ENCODE measurements at places on chromosomes 1 and 21.

GRCh38 chr1:47927165-47927564 is 70.0 kb downstream of the TRABD2B start:
- DNase-seq = no peak

- no peak for DNase-seq
These were observed 4.2 kb upstream of the RGS13 start for GRCh38 chr1:192631749-192632148.

GRCh38 chr1:183205196-183205781 is 19.2 kb downstream of the LAMC2 start:
- no peak for DNase-seq

DNA sequence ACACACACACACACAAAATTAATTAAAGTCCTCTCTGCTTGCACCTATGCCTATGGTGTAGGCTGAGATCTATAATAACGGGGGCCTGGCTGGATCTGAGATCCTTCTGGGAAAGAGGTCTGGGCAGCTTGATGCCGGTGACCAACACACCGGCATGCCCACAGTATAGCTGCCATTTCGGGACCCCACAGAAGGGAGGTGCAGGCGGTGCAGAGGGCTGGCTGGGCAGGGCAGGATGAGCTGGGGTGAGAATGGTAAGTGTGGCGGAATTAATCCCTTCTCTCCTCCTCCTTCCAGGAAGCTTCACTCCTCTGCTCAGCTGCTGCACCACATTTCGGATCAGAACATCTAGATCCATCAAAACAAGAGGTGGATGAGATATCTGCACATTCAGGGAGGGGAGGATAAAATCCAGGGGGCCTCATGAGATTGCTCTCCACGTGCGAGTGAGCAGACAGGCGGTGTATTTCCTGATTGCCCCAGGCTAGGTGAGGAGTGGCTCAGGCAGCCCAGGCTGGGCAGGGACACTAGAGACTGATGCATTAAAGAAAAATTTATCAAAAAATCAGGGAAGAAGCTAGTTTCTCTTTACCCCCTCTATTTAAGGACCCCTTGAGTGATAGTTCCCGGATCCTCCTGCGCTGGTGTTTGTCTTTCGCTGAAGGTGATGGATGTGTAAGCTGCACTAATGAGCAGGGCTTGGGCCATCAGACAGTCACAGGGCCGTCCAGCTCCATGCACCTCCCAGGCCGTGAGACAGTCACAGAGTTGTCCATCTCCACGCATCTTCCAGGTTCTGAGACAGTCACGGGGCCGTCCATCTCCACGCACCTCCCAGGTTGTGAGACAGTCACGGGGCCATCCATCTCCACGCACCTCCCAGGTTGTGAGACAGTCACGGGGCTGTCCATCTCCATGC is 449.9 kb downstream of the PTPRU start:
- DNase-seq = no peak

GRCh38 chr1:3918966-3919611 is 19.0 kb upstream of the C1orf174 start:
- no peak for DNase-seq

DNA sequence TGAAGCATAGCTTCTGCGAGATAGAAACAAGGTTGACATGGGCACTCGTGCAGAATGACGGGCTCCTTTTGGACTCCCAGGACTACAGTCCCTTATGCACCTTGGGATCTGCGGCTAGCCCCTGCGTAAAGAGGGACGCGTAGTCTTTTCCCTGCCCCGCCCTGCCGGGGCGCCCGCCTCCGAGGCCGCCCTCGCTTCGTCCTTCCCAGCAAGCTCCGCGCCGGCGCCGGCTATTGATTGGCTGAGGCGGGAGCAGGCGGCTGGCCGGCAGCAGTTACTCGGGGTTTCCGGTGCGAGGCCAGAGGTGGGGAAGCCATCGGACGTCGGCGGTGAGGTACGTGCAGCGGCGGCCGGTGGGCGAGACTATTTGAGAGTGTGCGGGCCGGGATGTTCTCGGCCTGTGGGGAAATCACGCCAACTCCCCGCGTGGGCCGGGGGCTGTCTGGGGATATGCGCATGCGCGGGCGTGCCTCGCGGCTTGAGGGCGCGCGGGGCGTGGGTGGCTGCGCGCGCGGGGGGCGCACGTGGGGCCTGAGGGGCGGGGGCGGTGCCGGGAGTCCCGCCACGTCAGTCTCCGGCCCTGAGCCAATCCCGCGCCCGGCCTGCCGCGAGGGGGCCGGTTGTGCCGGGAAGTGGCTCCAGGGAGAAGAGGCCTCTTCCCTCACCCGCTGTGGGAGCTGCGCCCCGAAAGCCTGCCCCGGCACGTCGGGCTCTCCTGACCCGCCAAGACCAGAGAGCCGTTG is at the start of gene TXLNA:
Gene TXLNA, plus strand, starts transcription at position 233 of the 743 bp plus-strand sequence. CDS start 671 bp downstream, outside the sequence.
- peak; percentile 71 for DNase-seq

DNA sequence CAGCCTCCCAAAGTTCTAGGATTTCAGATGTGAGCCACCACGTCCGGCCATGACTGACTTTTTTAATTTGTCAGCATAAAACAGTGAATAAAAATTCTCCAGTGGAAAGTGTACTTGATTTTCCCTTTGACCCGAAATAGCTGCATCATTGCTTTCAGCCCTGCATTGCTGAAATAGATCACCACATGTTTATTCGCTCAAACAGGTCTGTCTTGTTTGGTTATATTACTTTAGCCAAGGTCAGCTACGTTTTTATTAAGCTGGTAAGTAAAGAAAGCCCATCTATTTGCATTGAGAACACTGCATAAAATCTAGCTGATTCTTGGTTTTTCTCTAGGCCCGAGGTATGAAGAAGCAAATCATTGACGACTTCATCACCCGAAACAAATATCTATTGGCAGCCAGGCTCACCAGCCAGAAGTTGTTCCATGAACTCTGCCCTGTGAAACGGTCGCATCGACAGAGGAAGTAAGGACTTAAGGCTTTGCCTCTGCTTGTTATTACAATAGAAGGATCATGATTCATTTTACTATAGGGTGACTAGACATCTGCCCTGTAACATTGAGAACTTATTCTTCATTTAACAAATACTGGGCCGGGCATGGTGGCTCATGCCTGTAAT is 25.6 kb downstream of the AGMAT start:
- DNase-seq = no peak

DNA sequence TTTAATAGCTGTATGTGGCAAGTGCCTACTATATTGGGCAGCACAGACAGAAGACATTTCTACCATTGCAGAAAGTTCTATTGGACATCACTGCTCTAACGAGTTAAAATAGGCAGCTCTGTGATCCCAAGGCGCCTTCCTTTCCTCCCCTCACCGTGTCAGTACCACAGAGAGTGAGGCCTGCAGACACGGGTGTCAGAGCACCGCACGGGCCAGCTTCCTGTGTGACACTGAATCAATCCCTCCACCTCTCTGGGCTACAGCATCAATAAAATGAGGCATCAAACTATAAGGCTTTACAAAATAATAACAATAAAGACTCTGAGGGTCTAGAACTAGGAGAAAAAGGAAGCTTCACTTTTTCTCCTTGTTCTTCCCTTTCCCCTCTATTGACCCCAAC is 246.7 kb downstream of the FOXD2 start:
- no peak for DNase-seq

DNA sequence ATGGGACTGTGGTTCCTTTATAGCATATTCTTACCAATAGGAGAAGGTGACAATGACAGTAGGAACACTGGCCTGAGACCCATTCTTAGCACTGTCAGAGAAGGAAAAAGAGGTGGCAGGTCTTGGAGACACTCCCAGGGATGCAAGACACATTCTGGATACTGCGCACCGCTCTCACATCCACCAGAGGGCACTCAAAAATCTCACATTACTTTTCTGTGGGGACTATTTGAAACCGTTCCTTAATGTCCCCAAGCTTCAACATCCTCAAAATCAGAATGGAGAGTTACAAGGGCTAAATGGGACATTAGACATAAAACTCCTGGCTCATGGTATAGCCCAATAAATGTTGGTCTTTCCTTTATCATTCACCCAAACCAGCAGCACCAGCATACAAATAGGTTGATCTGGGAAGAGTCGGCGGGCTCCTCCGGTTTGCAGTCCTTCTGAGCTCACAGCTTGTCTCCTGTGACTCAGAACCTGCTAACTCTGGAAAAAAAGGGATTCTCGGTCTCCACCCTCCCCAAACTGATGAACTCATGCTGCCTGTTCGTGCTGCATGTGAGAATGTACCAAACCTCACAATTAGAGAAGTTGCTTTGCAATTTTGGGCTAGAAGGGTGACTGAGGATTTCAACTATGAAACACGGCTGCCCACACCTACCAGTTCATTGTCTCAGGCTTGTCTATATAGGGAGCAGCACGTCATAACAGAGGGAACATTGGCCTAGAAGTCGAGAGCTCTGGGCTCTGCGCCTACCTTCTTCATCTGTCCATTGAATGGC is 40.2 kb downstream of the IL12RB2 start:
- no peak for DNase-seq

DNA sequence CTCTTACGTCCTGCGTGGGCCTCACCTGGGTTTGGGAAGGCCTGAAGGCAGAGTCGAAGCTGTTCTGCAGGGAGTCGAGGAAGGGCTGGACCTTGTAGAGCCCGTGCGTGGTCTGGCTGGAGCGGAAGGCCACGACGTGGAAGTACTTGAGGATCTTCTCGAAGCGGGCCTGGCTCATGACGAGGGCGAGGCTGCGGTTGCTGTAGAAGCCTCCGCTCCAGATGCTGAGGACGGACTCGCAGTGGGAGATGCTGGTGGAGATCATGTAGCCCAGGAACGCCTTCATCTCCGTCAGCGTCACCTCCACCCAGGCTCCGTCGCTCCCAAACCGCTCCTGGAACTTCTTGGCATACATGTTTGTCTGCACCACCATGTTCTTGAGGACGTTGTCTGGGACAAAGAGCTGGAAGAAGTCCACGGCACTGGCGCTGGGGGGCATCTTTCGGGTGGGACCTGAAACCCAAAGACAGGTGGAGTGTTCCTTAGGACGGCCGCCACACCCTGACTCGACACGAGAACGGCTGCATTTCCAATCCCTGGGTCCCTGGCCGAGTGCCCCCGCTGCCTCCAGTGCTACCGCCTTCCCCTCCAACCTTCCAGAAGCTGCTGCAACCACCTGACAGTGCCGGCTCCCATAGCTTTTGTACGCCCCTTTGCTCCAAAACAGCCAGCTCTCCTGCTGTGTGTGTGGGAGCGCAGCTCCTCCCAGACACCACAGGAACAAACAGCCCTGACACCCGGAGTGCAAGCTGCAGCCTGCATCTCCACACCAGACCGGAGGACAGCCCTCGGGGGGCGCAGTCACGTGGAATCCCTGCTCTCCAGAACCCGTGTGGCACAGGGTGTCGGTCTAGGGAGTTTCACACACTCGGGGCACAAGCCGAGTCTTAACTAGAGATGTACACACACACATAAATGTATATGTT is 69.0 kb downstream of the PGBD5 start:
- DNase-seq = no peak

GRCh38 chr1:8870616-8871538 is 7.6 kb downstream of the ENO1 start:
- no peak for DNase-seq

DNA sequence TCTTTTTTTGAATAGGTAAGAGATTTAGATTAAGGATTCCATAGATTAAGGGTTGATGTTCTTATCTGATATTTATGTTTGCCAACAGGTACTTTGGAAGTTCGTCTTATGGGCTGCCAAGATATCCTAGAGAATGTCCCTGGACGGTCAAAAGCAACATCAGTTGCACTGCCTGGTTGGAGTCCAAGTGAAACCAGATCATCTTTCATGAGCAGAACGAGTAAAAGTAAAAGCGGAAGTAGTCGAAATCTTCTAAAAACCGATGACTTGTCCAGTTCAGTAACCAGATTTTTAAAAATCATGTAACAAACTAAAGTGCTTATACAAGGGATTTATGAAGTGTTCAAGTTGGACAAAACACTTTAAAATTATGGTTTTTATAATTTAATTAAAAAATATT is 100.5 kb downstream of the PKN2 start:
- no peak for DNase-seq

GRCh38 chr1:176542352-176542751 is 79.4 kb downstream of the PAPPA2 start:
- DNase-seq = no peak

DNA sequence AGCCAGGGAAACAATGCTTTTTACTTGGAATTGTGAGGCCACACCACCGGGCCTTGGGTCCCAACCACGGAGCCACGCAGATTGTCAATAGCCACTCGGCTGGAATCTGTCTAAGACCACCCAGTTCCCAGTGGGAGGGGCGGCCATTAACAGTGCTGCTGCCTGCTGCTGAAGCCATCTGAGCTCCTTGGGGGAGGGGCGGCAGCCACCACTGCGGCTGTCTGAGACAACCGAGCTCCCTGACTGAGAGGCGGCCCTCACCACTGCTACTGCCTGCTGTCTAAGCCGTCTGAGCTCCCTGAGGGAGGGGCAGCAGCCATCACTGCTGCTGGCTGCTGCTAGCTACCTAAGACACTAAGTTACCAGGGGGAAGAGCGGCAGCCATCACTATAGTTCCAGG is 64.3 kb downstream of the DMRTA2 start:
- DNase-seq = no peak

DNA sequence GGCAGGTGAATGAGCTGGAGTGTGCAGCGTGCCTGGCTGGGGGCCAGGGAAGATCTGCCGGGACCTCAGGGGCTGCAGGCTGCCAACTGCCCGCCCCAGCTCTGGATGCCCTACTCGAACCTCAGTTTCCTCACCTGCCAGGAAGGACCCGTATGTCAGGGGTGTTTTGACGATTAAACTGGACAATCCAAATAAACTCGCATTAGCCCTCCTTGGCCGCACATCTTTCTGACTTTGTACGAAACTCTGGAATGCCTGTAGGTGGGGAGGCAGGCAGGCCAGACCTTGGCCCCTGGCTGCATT is 8.3 kb upstream of the ZNF669 start:
- DNase-seq = no peak

DNA sequence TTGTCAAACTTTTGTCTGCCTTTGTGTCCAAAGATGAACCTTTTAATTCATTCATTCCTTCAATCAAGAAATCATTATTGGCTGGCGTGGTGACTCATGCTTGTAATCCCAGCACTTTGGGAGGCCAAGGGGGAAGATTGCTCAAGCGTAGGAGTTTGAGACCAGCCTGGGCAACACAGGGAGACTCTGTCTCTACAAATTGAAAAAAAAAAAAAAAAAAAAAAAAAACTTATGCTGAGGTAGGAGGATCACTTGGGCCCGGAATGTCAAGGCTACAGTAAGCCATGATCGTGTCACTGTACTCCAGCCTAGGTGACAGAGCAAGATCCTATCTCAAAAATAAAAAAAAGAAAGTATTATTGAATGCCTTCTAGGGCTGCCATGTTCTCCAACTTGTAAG is 51.3 kb upstream of the CXADR start:
- DNase-seq = no peak

- DNase-seq = no peak
These were observed 56.6 kb downstream of the AGPAT3 start for GRCh38 chr21:43921571-43921978.

DNA sequence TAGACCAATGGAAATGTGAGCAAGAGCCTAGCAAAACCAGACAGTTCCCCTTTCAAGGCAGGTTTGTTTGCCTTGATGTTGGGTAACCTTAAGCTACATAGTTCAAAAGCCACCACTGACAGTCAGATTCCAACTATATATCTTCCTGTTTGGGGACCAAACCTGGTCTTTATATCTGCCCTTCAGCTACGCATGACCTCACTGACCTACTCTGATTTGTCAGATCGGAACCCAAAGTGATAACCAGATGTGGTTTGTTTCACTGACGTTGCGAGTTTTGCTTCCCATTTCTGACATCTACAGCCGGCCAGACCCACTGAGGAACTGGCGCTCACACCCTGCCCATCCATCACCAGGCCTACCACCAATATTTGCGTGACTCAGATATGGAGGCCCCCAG is 361.1 kb upstream of the CHRM3 start:
- DNase-seq = no peak

- no peak for DNase-seq
These were observed 80.6 kb downstream of the LBR start for GRCh38 chr1:225347123-225347683.
